ENCODE measurements at places on chromosomes 1 and 21.

GRCh38 chr1:204574016-204574864 lies 58.0 kb downstream of the MDM4 start:
- DNase-seq: no peak

- DNase-seq: no peak
Observed at GRCh38 chr1:230798491-230798890, 51.3 kb downstream of the CAPN9 start.

GRCh38 chr1:162829268-162829667 lies 31.7 kb downstream of the CCDC190 start:
- no peak for DNase-seq

- no peak for DNase-seq
Observed at GRCh38 chr1:39960431-39960958, 5.5 kb downstream of the MFSD2A start.

- no peak for DNase-seq
Observed at GRCh38 chr1:228303596-228303995, 95.8 kb downstream of the OBSCN start.

DNA sequence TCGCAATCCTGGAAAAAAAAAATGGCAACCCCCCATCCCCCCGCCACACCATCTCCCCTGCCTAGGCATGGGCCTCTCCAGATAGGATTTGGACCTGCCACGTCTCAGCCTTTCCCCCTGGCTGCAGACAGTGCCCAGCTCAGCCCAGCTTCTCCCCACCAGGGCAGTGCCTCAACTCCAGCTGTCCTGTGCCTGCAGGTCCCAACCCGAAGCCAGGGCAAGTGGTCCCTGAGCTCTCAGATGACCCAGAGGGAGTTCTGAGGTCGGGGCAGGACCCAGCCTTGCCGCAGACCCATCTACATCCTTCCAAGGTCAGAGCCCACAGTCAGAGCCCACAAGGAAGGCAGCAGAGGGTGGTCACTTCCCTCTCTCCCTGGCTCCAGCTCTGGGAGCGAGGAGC lies 86.7 kb upstream of the POU3F1 start:
- no peak for DNase-seq

DNA sequence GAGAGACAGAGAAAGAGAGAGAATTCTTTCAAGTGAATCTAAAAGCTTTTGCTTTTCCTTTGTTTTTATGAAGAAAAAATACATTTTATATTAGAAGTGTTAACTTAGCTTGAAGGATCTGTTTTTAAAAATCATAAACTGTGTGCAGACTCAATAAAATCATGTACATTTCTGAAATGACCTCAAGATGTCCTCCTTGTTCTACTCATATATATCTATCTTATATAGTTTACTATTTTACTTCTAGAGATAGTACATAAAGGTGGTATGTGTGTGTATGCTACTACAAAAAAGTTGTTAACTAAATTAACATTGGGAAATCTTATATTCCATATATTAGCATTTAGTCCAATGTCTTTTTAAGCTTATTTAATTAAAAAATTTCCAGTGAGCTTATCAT lies 117.6 kb downstream of the PTPRC start:
- DNase-seq: no peak

DNA sequence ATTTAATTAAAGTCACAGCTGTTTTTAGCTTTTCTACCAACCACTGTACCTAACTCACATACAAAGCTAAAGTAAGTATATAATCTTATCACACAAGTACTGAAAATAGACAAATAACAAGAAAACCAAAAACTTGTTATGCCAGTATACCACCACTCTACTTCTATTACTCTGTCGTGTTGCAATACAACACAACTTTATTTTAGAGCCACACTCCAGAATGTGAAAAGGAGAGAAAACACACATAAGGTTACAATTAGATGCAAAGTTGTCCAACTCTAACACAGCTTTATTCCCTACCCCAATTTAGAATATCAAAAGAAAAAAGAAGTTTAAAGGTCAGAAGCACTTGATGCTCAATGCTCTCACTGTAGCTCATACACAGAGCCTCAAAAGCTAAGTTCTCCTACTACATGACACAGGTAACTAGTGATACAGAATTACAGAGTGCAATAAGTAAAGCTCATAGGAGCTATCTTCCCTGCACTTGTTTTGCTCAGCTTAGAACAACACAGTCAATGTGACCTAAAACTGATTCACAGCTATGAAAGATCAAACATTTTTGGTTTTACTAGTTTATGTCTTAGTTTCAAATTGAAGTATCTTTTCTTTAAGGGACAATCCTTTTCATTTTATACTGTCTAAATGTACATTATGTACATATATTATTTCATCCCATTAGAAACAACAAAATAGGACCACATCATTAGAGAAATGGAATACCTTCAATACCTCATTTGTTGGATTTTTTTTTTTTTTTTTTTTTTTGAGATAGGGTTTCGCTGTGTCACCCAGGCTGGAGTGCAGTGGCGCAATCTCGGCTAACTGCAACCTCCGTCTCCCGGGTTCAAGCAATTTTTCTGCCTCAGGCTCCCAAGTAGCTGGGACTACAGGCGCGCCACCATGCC lies 29.2 kb downstream of the EYA3 start:
- DNase-seq: no peak

GRCh38 chr1:155794605-155795245 lies 62.3 kb downstream of the GON4L start:
- no peak for DNase-seq

DNA sequence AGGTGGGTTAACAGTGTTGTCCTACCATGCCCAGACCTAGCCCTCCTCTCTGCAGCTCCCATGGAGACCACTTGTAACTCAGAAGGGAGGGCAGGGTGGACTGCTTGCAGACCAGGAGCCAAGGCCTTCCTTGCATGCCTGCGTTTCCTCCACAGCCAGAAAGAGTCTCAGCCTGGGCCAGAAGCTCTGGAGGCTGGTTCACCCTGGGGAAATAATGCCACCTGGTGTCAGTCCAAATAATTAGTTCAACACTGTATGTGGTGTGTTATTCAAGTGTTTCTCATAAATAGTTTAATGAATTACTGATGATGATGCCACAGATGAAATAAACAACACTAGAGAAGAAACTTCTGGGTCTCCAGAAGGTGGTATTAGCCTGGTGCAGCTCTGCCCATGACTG lies 16.9 kb upstream of the VANGL1 start:
- no peak for DNase-seq

- DNase-seq: no peak
Observed at GRCh38 chr1:39474810-39475209, 16.6 kb upstream of the BMP8A start.

- DNase-seq: peak; percentile 72
Observed at GRCh38 chr21:44065428-44065827, 41.8 kb upstream of the PWP2 start.

DNA sequence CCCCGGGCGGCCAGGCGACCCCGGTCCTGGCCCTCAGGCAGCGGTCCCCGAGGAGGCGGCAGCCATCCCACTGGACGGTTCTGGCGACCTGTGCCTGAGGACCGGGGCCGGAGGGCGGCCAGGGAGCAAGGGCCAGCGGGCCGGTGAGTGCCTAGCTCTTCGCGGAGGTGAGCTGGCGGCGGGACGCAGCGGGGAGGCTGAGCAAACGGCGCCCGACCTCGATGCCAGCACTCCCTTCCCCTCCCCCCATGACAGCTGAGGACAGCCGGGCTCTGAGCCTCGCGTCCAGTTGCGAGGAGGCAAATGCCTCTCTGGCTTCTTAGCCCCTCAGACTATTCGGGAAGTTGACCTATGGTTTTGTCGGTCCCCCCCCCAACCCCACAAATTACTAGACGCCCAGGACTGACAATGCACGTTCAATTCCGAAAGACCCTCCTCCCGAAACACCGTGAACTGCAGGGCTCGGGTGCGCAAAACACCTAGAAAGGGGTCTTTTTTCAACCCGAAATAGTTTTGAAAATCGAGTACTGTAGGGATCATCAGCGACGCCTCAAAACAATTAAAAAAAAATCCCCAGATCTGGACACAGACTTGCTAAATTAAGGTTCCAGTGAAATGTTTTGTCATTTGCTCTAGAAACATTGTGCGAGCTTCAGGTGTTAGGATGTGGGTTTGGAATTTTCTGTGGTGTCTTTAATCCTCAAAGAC lies 8.3 kb downstream of the CDKN2C start:
- DNase-seq: no peak

GRCh38 chr1:97042551-97042950 lies 321.0 kb downstream of the PTBP2 start:
- DNase-seq: no peak

DNA sequence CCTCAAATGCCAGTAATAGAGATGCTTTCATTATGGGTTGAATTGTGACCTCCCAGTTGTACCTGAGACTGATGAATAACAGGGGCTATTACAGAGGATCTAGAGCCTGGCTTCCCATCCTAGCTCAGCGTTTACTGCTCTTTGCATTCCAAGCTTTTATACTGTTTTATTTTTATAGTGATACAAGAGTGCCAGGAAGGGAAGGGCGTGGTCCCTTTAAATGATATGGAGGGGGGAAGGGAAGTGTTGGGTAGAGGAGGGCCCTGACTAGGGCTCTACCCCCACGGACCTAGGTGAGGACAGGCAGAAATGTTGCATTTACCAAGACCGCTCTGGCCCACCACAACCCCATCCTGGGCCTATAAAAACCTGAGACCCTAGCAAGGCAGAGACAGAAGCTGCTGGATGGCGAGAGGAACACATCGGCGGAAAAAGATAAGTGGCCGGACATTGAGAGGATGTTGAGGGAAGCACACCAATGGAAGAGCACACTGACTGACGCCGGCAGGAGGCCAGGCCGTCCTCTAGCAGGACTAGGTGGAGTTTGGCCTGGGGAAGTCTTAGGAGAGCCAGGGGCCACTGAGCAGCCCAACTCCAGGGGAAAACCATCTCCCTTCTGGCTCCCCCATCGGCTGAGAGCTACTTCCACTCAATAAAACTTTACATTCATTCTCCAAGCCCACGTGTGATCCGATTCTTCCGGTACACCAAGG lies 1025.9 kb downstream of the TTLL7 start:
- DNase-seq: no peak

GRCh38 chr1:111162488-111162880 lies 22.5 kb downstream of the CEPT1 start:
- no peak for DNase-seq

GRCh38 chr1:26799479-26800142 lies 11.9 kb downstream of the PIGV start:
- DNase-seq: no peak

DNA sequence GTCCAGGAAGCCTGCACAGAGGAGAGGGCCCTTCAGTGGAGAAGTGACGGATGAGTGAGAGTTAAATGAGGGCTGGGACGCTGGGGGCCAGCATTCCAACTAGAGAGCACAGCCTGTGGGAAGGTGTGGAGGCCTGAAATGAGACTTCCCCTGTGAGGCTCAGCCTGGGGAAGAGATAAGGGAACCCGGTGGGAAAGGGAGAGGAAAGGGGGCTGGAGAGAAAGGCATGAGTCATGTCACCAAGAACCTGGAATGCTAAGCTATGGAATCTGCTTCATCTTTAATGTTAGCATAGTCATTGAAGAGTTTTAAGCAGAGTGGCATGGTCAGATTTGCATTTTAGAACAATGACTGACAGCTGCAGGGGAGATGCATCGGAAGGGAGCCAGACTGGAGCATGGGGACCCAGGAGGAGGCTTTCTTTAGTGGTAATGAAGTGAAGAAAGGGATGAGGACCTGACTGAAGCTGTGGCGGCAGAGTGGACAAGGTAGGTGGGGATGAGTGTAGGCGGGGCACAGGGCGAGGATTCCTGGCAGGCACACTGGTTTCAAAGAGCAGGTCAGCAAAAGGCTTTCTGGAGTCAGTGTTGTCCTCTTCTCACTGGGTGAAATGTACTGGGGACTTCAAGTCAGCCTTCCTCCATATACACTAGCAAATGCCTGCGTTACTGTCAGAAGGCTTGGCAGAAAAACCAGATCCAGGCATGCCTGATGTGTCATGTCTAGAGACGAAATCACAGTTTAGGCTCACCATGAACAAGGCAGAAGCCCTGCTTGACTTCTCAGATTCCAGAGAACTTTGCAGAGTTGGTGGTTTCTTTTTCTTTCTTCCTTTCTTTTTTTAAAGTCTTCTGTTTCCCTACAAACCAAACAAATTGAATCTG lies 8.0 kb downstream of the RGL1 start:
- DNase-seq: no peak

- DNase-seq: no peak
Observed at GRCh38 chr1:111758373-111758772, 2.7 kb downstream of the DDX20 start.

DNA sequence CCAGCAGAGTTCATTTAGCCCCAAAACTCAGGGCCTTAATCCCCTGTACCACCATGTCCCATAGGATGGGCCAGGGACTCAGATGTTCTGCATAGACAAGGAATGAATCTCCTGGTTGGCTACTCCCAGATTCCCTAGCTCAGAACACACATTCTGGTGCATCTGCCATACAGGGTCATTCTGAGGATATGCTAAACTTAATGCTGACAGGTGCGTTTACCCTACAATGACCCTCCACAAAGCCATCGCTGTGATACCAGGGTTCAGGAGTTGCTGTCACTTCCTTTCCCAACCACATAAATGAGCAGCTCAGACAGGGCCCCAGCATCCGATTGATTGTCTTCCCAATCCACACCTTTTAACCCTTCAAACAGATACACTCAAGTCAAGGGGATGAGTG lies 32.0 kb upstream of the HHAT start:
- DNase-seq: no peak

GRCh38 chr1:204645251-204645650 lies 40.3 kb downstream of the LRRN2 start:
- DNase-seq: no peak

GRCh38 chr1:65704318-65704717 lies 88.4 kb upstream of the PDE4B start:
- DNase-seq: no peak

- no peak for DNase-seq
Observed at GRCh38 chr1:19066874-19067181, 110.4 kb upstream of the IFFO2 start.

GRCh38 chr1:236122176-236122575 lies 20.2 kb upstream of the GPR137B start:
- DNase-seq: no peak

DNA sequence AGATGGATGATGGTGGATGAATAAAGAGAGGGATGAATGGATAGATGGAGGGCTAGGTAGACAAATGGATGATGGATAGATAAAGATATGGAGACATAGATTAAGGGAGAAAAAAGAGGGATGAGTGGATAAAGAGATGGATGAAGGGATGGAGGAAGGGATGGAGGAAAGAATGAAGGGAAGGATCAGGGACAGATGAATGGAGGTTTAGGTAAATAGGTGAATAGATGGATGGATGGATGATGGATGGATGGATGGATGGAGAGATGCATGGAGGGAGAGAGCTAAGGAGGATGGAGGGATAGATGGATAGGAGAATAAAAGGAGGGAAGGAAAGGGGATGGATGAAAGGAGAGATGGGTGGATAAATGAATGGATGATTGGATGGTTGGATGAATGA lies 28.8 kb downstream of the PLXNA2 start:
- no peak for DNase-seq

DNA sequence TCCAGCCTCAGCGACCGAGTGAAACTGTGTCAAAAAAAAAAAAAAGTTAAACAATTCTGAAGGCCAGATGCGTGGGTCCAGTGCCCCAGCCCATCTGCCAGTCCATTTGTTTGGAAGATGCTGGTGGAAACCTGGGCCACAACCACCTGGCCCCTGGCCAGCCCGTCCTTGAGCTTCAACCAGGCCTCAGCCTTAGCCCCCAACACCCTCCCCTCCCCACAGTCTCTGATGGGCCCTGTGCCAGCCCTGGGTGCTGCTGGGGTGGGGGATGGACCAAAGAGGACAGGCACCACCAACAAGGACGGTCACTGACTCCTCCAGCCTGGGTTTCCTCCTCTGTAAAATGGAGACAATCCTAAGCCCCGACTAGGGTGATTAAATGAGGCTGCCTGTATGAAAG lies 19.6 kb upstream of the PLEKHG5 start:
- no peak for DNase-seq

GRCh38 chr1:159554696-159555095 lies 18.9 kb upstream of the OR10J5 start:
- no peak for DNase-seq

- peak; percentile 68 for DNase-seq
Observed at GRCh38 chr1:15323351-15323988, 76.4 kb downstream of the FHAD1 start.

Data from T-helper 9 cell (primary cell).